ENCODE measurements at places on chromosomes 4 and X. TPM values are rescaled to one million over a fixed set of nuclear protein-coding genes. Genes with fewer than 3 reads are reported as not detected.
A peak's percentile ranks its signal among the peaks of the same experiment; 100 is the strongest.

Gene ASMT
- 1.2 TPM for total RNA-seq

Gene GAGE12J
- not detected for total RNA-seq

GRCh38 chrX:24890677-24891076, 125.1 kb downstream of the ARX start:
- H3K4me1 ChIP-seq: no peaks in the 10 kb centered on the region
- H3K4me3 ChIP-seq: no peak overlapping the region
- DNase-seq: no peak
- H3K27me3 ChIP-seq: no peaks in the 10 kb centered on the region
- no peak overlapping the region for H3K27ac ChIP-seq
- H3K36me3 ChIP-seq: peaks cover 36% of the 10 kb centered on the region

GRCh38 chrX:23980011-23980441, 47.0 kb downstream of the KLHL15 start:
- no peaks in the 10 kb centered on the region for H3K27me3 ChIP-seq
- H3K27ac ChIP-seq: no peak overlapping the region
- DNase-seq: no peak
- peaks cover 11% of the 10 kb centered on the region for H3K36me3 ChIP-seq

GRCh38 chrX:25011589-25012432, 4.0 kb downstream of the ARX start:
- no peaks in the 10 kb centered on the region for H3K36me3 ChIP-seq
- no peak for DNase-seq
- H3K4me3 ChIP-seq: peak overlapping the region; percentile 20

GRCh38 chrX:34716302-34716701, 59.2 kb upstream of the TMEM47 start:
- no peaks in the 10 kb centered on the region for H3K4me1 ChIP-seq
- H3K27me3 ChIP-seq: no peaks in the 10 kb centered on the region
- H3K27ac ChIP-seq: no peak overlapping the region
- DNase-seq: no peak

GRCh38 chr4:183960046-183960420, 54.9 kb downstream of the STOX2 start:
- no peaks in the 10 kb centered on the region for H3K4me1 ChIP-seq
- peaks cover 2% of the 10 kb centered on the region for H3K27me3 ChIP-seq
- H3K4me3 ChIP-seq: no peak overlapping the region
- H3K27ac ChIP-seq: no peak overlapping the region
- no peak for DNase-seq
- H3K36me3 ChIP-seq: no peaks in the 10 kb centered on the region

Gene ARX
- total RNA-seq: not detected

GRCh38 chrX:126723881-126724280, 95.6 kb upstream of the PRR32 start:
- no peak overlapping the region for H3K4me3 ChIP-seq
- no peaks in the 10 kb centered on the region for H3K4me1 ChIP-seq
- no peaks in the 10 kb centered on the region for H3K36me3 ChIP-seq
- DNase-seq: no peak

Gene PNCK
- total RNA-seq: not detected

DNA sequence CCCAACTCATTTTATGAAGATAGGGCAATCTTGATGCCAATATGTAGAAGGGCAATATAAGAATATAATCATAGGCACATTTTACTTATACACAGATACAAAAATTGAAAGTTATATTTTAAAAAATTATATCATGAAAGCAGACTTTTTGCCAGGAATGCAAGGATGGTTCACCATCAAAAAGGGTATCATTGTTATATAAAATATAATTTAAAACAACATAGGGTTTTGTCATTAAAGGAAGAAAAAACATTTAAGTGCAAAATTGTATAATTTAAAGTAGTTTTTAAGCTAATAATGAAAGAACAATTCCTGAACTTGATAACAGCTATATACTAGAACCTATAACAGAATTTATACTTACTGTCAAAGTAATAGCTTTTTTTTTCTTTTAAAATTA, 15.9 kb downstream of the AREG start:
- H3K4me3 ChIP-seq: no peak overlapping the region
- H3K36me3 ChIP-seq: no peaks in the 10 kb centered on the region

GRCh38 chr4:148292686-148293085, 149.5 kb downstream of the NR3C2 start:
- H3K27ac ChIP-seq: no peak overlapping the region
- no peaks in the 10 kb centered on the region for H3K36me3 ChIP-seq
- H3K27me3 ChIP-seq: no peaks in the 10 kb centered on the region

Gene C4orf51
- not detected for total RNA-seq

GRCh38 chr4:84258905-84259830, 239.9 kb downstream of the NKX6-1 start:
- no peak for DNase-seq
- H3K27me3 ChIP-seq: no peaks in the 10 kb centered on the region
- no peak overlapping the region for H3K4me3 ChIP-seq

DNA sequence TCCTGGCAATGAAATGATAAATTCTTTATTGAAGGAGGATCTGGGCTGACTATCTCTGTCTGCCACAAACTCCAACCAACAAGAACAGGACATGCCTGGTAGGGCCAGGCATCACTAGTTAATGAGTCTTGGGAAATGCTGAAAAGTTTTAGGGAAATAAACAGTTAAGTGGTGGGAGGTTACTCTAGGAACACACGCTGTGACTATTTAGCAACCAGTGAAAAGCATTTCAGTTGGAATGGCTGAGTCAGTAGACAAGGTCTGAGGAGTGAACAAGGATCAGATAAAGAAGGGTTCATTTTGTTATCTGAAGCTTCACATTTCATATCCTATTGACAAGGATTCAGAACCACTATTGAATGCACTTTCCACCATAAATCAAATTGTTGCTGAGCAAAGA, 394.9 kb upstream of the BOD1L1 start:
- H3K4me3 ChIP-seq: no peak overlapping the region
- H3K27me3 ChIP-seq: no peaks in the 10 kb centered on the region
- no peak for DNase-seq
- H3K27ac ChIP-seq: no peak overlapping the region

Gene ETNPPL
- not detected for total RNA-seq

DNA sequence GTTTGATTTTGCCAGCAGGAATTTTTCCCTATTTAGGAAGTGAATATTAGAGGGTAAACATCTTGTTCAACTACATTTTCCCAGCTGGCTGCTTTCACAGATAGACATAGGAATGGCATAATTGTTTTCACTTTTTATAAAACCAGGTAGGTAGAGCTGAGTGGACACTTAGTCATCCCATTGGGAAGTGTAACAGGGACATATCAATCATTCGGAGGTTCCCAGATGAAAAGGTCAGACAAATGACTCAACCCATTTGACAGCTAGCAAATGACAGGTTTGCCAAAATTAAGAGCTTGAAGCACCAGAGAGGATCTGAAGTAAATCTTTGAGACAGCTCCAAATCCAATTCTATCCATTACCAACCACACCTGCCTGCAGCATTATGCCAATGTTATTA, 205.3 kb downstream of the SLC39A8 start:
- H3K4me3 ChIP-seq: no peak overlapping the region
- no peak overlapping the region for H3K27ac ChIP-seq
- no peaks in the 10 kb centered on the region for H3K36me3 ChIP-seq
- H3K4me1 ChIP-seq: no peaks in the 10 kb centered on the region
- H3K27me3 ChIP-seq: peaks cover 7% of the 10 kb centered on the region
- DNase-seq: no peak

- no peaks in the 10 kb centered on the region for H3K36me3 ChIP-seq
- no peak overlapping the region for H3K27ac ChIP-seq
- no peak overlapping the region for H3K4me3 ChIP-seq
- no peak for DNase-seq
These were observed 660.5 kb upstream of the PABPC4L start for GRCh38 chr4:134862116-134862515.

- no peaks in the 10 kb centered on the region for H3K36me3 ChIP-seq
- peaks cover 23% of the 10 kb centered on the region for H3K27me3 ChIP-seq
- no peak overlapping the region for H3K27ac ChIP-seq
These were observed 12.6 kb downstream of the C4orf54 start for GRCh38 chr4:99645036-99645435.

DNA sequence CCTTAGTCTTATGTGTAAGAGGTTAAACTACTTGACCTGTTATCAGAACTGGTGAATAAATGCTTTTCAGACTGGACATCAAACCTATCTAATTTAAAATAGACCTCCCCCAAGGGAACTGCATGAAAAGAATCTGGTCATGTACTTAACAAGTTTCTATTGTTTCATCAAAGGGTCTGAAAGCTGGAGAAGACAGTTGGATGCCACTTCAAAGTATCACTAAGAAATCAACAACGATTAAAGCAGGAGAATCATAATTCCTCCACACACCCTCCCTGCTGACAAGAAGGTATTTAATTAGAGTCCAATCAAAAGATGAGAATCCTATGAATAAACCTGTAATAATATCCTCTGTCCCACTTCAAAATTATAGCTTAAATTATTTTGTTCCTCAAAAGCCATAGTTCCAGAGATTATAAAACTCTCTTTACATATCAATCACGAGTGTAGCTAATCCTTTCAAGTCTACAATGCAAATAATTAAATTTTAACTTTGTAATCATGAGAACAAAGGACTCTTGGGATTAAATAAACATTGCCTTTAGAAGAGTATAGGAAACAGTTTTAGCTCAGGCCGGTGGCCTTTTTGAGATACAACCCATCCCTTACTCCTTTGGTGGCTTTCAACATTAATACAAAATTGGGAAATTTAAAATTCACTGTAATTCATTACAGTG, 35.1 kb downstream of the TSPAN5 start:
- H3K4me1 ChIP-seq: peaks cover 35% of the 10 kb centered on the region
- DNase-seq: no peak
- peaks cover 8% of the 10 kb centered on the region for H3K36me3 ChIP-seq
- no peaks in the 10 kb centered on the region for H3K27me3 ChIP-seq

Gene QRFPR
- total RNA-seq: not detected

GRCh38 chr4:62881210-62881609, 1528.0 kb downstream of the TECRL start:
- H3K4me3 ChIP-seq: no peak overlapping the region
- no peaks in the 10 kb centered on the region for H3K27me3 ChIP-seq
- DNase-seq: no peak

DNA sequence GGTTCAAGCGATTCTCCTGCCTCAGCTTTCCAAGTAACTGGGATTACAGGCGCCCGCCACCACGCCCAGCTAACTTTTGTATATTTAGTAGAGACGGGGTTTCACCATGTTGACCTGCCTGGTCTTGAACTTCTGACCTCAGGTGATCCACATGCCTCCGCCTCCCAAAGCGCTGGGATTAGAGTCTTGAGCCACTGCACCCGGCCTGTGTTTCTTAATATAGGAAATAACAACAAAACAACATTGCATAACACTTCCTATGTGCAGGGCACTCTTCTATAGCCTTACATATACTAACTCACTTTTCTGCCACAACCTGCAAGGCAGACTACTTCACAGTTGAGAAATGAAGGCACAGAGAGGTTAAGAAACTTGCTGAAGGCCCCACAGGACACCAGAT, 12.8 kb upstream of the TMEM131L start:
- peaks cover 2% of the 10 kb centered on the region for H3K27me3 ChIP-seq
- H3K36me3 ChIP-seq: no peaks in the 10 kb centered on the region
- H3K4me1 ChIP-seq: peaks cover 17% of the 10 kb centered on the region
- no peak for DNase-seq
- no peak overlapping the region for H3K4me3 ChIP-seq
- H3K27ac ChIP-seq: no peak overlapping the region

GRCh38 chrX:28312965-28313364, 274.3 kb upstream of the IL1RAPL1 start:
- H3K27ac ChIP-seq: no peak overlapping the region
- no peaks in the 10 kb centered on the region for H3K4me1 ChIP-seq
- no peak for DNase-seq

GRCh38 chrX:141733371-141733770, 34.8 kb upstream of the SPANXD start:
- H3K4me3 ChIP-seq: no peak overlapping the region
- no peaks in the 10 kb centered on the region for H3K4me1 ChIP-seq
- H3K36me3 ChIP-seq: no peaks in the 10 kb centered on the region

Gene COL4A5
- not detected for total RNA-seq

Gene EDNRA
- not detected for total RNA-seq

DNA sequence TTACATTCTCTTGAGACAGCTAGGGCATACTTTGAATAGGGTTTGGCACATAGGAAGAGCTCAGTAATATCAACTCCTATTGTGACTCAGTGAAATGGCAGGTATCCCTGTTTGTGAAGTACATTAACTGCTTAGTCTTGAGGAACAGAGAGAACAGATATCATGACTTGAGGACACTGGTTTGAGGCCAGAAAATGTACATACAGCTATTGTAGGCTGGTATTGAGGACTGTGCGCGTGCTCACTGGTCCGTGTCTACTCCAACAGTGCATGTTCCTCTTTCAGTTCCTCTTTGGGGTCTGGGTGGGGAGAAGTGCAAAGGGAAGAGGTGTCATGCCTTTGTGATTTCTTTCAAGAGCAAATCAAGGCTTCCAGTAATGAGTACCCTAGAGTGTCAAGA, 34.6 kb upstream of the TBC1D9 start:
- H3K4me1 ChIP-seq: no peaks in the 10 kb centered on the region
- no peak for DNase-seq
- no peak overlapping the region for H3K27ac ChIP-seq

GRCh38 chr4:88953400-88953799, 103.6 kb downstream of the FAM13A start:
- H3K27ac ChIP-seq: no peak overlapping the region
- H3K27me3 ChIP-seq: no peaks in the 10 kb centered on the region
- no peak overlapping the region for H3K4me3 ChIP-seq
- H3K36me3 ChIP-seq: no peaks in the 10 kb centered on the region
- no peak for DNase-seq

Gene ACE2
- not detected for total RNA-seq

- no peak overlapping the region for H3K27ac ChIP-seq
- H3K36me3 ChIP-seq: no peaks in the 10 kb centered on the region
- H3K4me1 ChIP-seq: no peaks in the 10 kb centered on the region
- H3K27me3 ChIP-seq: no peaks in the 10 kb centered on the region
These were observed 206.3 kb downstream of the SLC4A4 start for GRCh38 chr4:71545168-71545567.

- H3K36me3 ChIP-seq: peaks cover 15% of the 10 kb centered on the region
- no peak for DNase-seq
- H3K27ac ChIP-seq: peak overlapping the region; percentile 79
- H3K4me1 ChIP-seq: peaks cover 41% of the 10 kb centered on the region
These were observed 36.6 kb downstream of the CHST7 start for GRCh38 chrX:46610070-46610658.

DNA sequence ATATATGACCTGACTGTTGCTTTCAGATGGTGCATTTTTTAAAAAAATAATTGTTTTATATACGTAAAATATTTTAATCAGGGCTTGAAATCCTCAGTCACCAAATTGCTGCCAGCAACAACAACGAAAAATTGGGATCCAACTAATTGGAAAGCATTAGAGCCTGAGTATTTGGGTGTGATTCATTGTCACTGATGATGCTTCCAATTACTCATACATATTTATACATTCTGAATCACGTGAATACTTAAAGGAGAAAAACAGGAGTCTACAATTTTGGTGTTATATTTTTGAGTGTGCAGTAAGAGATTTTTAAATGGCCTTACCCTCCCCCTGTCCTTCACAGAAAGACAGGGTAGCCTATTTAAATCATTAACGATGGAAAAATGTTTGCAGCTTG, 765.6 kb upstream of the TENM3 start:
- no peak overlapping the region for H3K4me3 ChIP-seq
- H3K36me3 ChIP-seq: no peaks in the 10 kb centered on the region
- H3K4me1 ChIP-seq: no peaks in the 10 kb centered on the region
- H3K27me3 ChIP-seq: no peaks in the 10 kb centered on the region

Gene GAGE2A
- total RNA-seq: not detected

All from activated CD8-positive, alpha-beta memory T cell treated with anti-CD3 and anti-CD28 coated beads, Interleukin-2, amount 10 ng/mL, durations not matched to agents 7 days and 5 days (primary cell).